ENCODE measurements at places on chromosomes 6 and 20. TPM values are rescaled to one million over a fixed set of nuclear protein-coding genes. Genes with fewer than 3 reads are reported as not detected.

DNA sequence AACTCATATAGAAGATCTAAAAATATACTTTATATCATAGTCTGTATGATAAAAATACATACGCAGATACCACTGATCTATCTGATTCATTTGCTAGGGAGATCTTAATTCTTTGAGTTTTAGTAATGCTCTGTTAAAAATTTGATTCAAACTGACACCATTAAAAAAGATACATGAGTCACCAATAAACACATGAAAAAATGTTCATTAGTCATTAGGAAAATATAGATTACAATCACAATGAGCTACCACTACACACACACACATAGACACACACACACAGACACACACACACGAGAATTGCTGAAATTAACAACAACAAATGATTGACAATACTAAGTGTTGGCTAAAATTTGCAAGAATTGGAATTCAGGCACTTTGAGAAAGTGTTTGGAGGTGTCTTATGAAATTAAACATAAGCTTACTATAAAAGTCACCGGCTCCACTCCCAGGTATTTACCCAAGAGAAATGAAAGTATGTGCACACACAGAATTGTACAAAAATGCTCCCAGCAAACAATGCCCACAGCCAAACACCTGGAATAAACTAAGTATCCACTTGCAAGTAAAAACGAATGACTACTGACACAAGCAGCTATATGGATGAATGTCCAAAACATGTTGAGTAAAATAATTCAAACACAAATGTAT is 117.7 kb upstream of the GGTLC1 start:
- no peak overlapping the region for H3K27ac ChIP-seq
- H3K27me3 ChIP-seq, result peaks cover 24% of the 10 kb centered on the region
- no peaks in the 10 kb centered on the region for H3K36me3 ChIP-seq
- no peak overlapping the region for H3K4me3 ChIP-seq
- H3K4me1 ChIP-seq, result peaks cover 8% of the 10 kb centered on the region
- DNase-seq, result no peak

DNA sequence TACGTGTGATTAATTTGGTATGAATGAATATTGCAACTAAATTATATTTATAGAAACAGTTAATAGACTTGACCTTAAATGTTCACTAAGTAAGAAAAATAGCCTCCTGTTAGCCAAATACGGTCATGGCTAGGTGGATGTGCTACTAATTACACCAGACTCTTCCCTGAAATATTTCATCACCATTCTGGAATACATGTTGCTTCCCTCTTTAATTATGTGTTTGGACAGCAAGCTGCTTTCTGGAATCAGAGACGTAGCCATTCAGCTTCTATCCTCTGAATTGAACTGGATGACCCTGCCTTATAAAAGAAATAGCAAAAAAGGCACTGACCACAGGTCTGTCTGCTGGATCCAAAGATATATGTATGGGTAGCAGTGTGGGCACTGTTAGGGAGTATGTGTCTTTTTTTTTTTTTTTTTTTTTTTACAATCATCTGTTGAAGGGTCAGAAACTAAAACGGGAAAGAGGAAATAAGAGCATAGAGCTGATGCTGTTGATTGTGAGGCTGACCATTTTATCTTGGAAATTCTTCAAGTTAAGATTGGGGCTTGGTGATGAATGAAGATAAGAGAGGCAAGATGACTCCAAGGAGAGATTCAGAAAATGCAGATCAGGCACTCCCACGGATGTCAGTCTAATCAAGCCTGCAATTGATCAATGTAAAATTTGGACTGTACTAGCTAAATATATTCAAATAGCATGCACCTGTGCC is 283.2 kb upstream of the HSF2 start:
- H3K4me1 ChIP-seq, result no peaks in the 10 kb centered on the region
- DNase-seq, result no peak
- no peak overlapping the region for H3K4me3 ChIP-seq
- H3K27ac ChIP-seq, result no peak overlapping the region
- H3K27me3 ChIP-seq, result no peaks in the 10 kb centered on the region
- no peaks in the 10 kb centered on the region for H3K36me3 ChIP-seq

DNA sequence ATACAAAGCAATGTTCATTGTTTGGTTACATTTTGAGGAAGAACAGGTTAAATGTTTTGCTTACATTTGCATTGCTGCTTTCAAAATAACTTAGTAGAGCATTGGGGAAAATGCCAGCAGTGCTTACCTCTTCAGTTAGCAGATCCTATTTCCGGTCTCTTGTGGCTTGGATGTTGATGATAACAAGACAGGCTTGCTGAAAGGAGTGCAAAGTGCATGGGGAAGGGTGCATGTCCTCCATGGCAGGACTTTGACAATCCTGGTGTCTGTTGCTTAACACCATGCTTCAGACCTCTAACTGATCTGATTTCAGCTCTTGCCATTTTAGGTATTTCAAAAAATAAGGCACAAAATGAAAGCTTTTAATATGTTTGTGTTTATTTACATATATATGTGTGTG is 21.1 kb downstream of the TPD52L1 start:
- no peak for DNase-seq
- no peaks in the 10 kb centered on the region for H3K36me3 ChIP-seq
- H3K27me3 ChIP-seq, result peaks cover 14% of the 10 kb centered on the region
- no peaks in the 10 kb centered on the region for H3K4me1 ChIP-seq
- H3K27ac ChIP-seq, result no peak overlapping the region
- no peak overlapping the region for H3K4me3 ChIP-seq

- H3K4me3 ChIP-seq, result no peak overlapping the region
- no peak for DNase-seq
- no peak overlapping the region for H3K27ac ChIP-seq
- H3K4me1 ChIP-seq, result no peaks in the 10 kb centered on the region
- no peaks in the 10 kb centered on the region for H3K36me3 ChIP-seq
Observed at GRCh38 chr20:12824328-12825225, 184.2 kb upstream of the SPTLC3 start.

GRCh38 chr20:3658716-3659491 is 4.3 kb downstream of the GFRA4 start:
- no peak overlapping the region for H3K27ac ChIP-seq
- peaks cover 67% of the 10 kb centered on the region for H3K27me3 ChIP-seq
- no peak overlapping the region for H3K4me3 ChIP-seq
- DNase-seq, result no peak
- H3K4me1 ChIP-seq, result peaks cover 15% of the 10 kb centered on the region
- no peaks in the 10 kb centered on the region for H3K36me3 ChIP-seq

Gene ENPP3
- 0.47 TPM for total RNA-seq

GRCh38 chr6:127102299-127102698 is 16.2 kb upstream of the RSPO3 start:
- peaks cover 7% of the 10 kb centered on the region for H3K27me3 ChIP-seq
- no peaks in the 10 kb centered on the region for H3K4me1 ChIP-seq
- no peaks in the 10 kb centered on the region for H3K36me3 ChIP-seq

GRCh38 chr20:41407607-41408006 is 41.0 kb upstream of the EMILIN3 start:
- H3K4me1 ChIP-seq, result peaks cover 25% of the 10 kb centered on the region
- DNase-seq, result no peak
- no peak overlapping the region for H3K4me3 ChIP-seq

DNA sequence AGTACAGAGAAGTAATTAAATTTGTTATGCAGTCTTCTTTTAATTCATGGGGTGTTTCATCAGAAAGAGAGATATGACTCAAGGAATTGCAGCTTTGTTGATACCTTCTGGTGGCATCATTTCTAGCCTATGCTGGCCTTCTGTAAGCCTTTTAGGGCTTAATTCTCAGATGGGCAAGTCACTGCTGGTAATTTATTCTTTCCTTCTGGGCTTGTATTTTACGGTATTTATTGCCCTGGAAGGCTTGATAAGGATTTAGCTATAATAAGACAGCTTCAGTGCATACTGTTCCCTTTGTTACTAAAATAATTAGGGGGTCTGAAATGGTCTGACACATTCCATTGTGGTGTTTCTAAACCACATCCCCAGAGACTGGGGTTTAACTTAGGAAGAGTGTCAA is 57.9 kb upstream of the EMILIN3 start:
- no peak overlapping the region for H3K27ac ChIP-seq
- H3K4me3 ChIP-seq, result no peak overlapping the region
- peaks cover 75% of the 10 kb centered on the region for H3K36me3 ChIP-seq

DNA sequence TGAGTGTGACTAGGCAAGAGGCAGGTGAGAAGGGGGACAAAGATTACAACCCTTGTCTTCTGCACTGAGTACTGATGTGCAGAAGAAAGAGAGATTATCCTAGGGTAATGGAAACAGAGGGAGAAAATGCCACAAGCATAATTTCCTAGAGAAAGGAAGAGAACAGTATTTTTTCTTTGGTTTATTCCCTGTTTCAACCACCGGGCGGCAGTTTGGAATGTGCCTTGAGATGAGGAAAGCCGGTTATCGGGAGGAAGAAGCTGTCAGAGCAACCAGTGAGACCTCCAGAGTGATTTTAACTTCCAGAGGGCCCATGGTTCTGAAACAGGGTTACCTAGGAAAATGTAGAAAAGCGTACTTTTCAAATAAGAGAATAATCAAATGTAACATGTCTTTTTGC is 121.4 kb downstream of the REV3L start:
- no peak overlapping the region for H3K4me3 ChIP-seq
- H3K27ac ChIP-seq, result no peak overlapping the region
- peaks cover 6% of the 10 kb centered on the region for H3K36me3 ChIP-seq
- no peaks in the 10 kb centered on the region for H3K27me3 ChIP-seq

DNA sequence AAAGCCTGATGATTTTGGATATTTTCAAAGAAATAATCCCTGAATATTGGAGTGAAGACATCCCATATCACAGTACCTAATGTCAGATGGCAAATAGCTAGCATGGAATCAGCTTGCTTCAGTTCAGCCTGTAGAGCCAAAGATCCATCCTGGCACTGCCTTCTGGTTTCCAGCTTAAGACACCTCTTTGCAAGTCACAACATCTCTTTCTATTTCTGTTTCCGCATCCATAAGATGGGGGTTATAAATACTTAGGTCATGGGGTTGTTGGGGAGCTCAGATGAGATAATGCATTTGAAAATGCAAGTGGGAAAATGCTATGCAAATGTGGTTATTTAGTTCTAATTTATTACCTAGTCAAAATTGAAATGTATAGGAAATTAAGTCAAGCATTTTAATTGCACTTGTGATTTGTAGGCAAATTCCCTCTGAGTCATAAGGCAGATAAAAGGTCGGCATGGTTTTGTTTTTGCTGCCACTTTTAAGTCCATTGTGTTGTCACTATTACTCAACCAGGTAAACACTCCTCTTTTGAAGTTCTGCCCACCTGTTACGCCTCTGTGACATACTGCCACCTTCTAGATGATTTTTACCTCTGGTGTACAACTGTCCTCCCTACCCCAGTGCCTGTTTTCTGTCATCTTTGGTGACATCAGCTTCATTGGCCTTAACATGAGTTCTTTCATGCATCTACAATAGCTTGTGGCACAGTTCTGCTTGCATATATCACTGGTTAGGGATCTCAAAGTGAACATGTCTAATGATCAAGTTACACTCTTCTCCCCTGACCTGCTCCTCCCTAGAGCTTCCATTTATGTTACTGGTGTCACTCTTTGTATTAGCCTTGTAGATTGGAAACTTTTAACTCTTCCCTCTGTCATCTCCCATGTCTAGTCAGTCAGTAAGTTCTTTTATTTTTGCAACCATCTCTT is 96.6 kb downstream of the CDKAL1 start:
- H3K36me3 ChIP-seq, result peaks cover 10% of the 10 kb centered on the region
- H3K4me1 ChIP-seq, result peaks cover 16% of the 10 kb centered on the region
- H3K27me3 ChIP-seq, result no peaks in the 10 kb centered on the region
- no peak for DNase-seq
- H3K27ac ChIP-seq, result no peak overlapping the region

DNA sequence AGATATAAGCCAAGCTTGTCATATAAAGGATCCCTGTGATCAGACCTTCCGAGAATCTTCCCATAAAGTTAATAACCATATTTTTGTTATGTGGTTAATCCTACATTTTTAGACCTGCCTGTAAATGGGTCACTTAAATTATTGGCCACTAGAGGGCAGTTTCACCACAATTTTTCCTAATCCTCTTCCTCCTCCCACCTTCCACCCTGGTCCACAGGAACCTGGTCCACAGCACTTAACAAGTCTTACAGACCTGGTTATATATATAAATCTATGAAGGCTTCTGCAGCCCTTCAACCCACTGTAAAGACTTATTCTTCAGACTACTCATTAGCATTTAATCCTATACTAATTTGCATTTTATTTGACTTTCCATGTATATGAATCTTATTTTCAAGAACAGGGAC is 28.3 kb downstream of the MRS2 start:
- H3K27ac ChIP-seq, result no peak overlapping the region
- H3K36me3 ChIP-seq, result peaks cover 6% of the 10 kb centered on the region
- H3K27me3 ChIP-seq, result no peaks in the 10 kb centered on the region
- H3K4me1 ChIP-seq, result no peaks in the 10 kb centered on the region

Gene KHDC1
- 7.4 TPM for total RNA-seq

Gene KATNA1
- 28.6 TPM for total RNA-seq

- no peak for DNase-seq
- H3K27me3 ChIP-seq, result no peaks in the 10 kb centered on the region
- H3K36me3 ChIP-seq, result no peaks in the 10 kb centered on the region
- no peak overlapping the region for H3K4me3 ChIP-seq
- H3K4me1 ChIP-seq, result no peaks in the 10 kb centered on the region
- H3K27ac ChIP-seq, result no peak overlapping the region
Observed at GRCh38 chr6:9307786-9308185, 872.4 kb upstream of the SLC35B3 start.

Gene AHI1
- 10.9 TPM for total RNA-seq

DNA sequence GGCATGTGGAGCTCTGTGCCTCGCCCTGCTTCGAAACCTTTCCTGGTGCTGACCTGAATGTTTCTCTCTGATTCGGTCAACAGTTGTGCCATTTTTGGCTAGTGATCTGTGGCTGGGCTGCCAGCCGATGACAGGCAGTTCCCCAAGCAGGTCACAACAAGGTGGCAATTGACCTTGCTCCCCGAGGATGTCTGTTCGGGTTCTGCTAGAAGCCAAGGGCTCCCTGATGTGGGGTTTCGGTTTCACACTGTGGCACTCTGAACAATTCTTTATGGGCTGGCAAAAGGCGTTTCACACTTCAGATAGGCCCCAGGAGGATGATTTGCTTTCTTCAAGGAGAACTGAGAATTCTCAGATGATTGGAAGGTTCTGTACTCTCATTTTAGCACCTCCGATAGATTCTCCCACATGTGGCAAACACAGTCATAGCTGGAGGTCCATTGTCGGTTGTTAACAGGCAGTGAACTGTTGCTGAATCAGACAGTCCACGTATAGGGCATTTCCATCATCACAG is 135.6 kb downstream of the SLC24A3 start:
- no peaks in the 10 kb centered on the region for H3K36me3 ChIP-seq
- no peaks in the 10 kb centered on the region for H3K27me3 ChIP-seq
- DNase-seq, result no peak
- H3K27ac ChIP-seq, result no peak overlapping the region
- no peaks in the 10 kb centered on the region for H3K4me1 ChIP-seq
- no peak overlapping the region for H3K4me3 ChIP-seq

Gene RAET1L
- not detected for total RNA-seq

Gene PLAGL1
- total RNA-seq, result 7.7 TPM

Gene LHFPL5
- not detected for total RNA-seq

Gene TMEM244
- not detected for total RNA-seq
